ENCODE measurements at places on chromosomes 3 and 15.

GRCh38 chr3:27666272-27666671, 55.9 kb downstream of the EOMES start:
- no peak for DNase-seq

GRCh38 chr3:6540981-6541380, 319.9 kb upstream of the GRM7 start:
- no peak for DNase-seq

GRCh38 chr15:48505067-48505466, 140.4 kb downstream of the FBN1 start:
- DNase-seq = no peak

GRCh38 chr3:46145147-46145546, 63.0 kb downstream of the CCR1 start:
- no peak for DNase-seq

DNA sequence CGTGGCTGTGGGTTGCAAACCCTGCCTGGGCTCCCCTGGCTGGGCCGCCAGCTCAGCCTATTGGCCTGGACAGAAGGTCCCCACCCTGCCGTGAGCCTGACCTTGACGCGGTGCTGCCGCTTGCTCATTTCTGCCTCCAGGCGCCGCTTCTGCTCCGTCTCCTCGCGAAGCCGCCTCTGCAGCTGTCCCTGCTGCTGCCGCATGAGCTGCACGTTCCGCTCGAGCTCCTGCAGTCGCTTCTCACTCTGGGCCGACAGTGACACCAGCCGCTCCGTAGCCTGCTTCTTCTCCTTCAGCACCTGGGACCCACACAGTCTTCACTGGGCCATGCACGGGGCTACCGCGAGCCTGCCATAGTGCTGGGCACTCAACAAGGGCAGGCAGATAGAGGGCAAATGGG, 21.7 kb downstream of the KIF7 start:
- no peak for DNase-seq

DNA sequence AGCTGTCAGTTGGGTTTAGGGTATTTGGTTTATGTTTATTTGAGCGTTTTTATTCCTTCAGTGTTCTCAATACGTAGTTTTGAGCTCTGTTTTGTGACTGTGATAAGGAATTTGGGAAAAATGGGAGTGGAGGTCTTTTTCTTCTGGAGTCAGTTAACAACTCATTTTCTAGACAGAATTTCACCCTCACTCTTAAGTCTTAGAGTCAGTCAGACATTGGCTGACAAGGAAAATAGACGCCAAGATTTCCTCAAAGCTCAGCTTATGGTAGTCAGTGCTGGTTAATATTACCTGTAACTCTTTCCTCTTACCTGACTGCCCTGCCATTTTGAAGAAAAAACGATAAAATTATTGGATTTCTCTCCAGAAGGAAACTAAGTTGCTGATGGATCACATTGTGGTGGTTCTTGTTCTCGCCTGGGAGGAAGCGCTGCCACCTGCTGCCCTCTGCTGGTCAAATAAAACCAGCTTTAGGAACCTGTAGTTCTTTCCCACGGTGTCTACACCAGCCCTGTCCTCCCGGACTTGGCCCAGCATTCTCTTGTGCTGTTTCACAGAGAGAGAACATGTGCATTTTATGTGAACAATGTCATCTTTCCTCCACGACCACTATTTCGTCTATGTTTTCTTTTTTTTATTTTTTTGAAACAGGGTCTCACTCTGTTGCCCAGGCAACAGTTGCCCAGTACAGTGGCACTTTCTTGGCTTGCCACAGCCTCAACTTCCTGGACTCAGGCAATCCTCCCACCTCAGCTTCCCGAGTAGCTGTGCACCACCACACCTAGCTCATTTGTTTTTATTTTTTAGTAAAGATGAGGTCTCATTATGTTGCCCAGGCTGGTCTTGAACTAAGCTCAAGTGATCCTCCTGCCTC, 41.4 kb upstream of the UMPS start:
- peak; percentile 80 for DNase-seq
